Right kidney (tissue), 9 donors: ENCODE measurements at places on chromosomes 12 and 14.
A peak's percentile ranks its signal among the peaks of the same experiment; 100 is the strongest.

GRCh38 chr12:56256326-56256960 lies 1.7 kb downstream of the ANKRD52 start:
- DNase-seq = no peak

DNA sequence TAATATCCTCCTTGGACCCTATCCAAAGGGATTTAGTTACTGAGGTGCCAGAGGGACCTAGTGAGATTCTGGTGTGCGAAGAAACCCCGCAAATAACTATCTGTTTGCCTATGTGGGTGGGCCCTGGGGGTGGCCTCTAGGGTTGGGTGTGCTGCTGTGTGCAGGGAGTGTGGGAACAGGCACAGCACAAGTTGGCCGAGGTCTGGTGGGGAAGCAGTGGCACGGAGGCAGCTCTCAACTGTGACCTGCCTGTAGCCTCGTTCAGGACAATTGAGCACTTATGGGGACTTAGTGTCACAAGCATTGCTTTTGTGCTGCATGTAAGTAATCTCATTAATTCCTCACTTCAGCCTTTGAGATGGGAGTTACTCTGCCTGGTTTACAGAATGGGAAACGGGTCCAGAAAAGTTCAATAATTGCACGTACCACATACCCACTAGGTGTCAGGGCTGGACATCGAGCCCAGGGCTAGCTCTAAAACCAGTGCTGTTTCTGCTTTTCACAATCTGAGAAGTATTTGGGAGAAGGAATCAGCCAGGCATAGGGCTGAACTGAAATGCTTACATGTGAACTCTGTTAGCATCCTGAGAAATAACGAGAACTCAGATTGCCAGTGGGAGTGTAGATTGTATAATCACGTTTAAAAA lies 58.8 kb downstream of the TECPR2 start:
- peak; percentile 23 for DNase-seq

- DNase-seq = no peak
Observed at GRCh38 chr12:94732367-94732990, 82.1 kb upstream of the TMCC3 start.

DNA sequence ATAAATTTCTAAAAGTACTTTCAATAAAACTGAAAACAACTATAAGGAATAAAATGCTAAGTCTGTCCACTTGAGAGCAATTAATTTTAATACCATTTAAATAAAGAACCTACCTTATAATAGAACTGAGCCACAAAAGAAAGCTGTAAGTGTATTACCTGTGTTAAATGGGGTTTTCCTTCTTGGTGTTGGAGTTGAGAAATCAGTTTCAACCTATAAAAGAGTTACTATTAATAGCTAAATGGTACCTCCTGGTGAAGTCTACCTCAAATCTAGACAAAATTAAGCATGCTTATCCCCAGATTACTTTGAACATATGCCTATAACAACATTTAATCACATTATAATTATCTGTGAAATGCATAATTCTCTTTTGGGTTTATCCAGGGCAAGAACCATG lies 48.8 kb downstream of the MIS18BP1 start:
- DNase-seq = no peak

DNA sequence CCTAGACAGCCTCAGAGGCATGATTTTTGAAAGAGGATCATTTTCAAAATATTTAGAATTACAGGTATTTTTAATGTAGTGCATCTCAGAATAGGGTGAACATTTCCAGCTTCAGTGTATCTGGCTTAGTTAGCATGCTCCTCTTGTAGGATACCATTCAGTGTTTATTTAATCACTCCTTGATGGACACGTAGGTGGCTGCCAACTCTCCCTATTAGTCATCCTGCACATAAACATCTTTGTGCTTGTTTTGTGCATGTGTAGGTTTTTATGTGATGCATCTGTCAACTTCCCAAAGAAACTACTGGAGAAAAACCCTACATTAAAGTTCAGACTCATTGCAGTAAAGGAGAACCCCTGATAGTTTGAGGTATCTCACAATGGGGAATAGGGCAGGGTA lies 52.5 kb upstream of the RBM19 start:
- no peak for DNase-seq

DNA sequence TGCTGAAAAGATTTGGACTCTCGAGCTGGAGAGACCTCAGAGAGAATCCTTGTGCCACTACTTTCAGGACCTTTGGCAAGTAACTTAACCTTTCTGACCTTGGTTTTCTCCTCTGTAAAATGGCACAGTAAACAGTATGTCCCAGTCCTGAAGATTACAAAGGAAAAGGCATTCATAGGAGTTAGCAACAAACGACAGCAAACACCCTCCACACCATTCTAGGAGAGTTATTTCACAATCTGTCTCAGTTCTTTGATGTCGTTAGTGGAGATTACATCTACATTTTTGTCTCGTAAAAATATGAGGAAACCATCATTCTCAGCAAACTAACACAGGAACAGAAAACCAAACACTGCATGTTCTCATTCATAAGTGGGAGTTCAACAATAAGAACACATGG lies 205.7 kb downstream of the ITPR2 start:
- DNase-seq = no peak

DNA sequence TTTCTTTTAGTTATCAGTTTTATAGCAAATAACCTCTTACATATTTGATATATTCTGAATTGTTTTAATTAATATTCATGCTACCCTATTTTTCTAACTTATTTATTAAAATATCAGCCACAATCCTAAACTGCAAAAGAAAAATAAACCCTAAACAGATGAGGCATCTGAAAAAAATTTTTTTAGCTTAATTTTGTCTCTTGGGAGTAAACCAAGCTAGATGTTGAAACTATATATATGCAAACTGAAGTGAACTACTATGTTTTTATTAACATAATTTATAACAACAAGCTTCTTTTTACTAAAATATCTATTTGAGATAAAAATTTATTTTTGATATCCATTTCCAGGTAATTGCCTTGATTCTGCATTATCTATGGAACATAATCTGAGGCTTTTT lies 87.6 kb downstream of the PTPRQ start:
- DNase-seq = no peak

DNA sequence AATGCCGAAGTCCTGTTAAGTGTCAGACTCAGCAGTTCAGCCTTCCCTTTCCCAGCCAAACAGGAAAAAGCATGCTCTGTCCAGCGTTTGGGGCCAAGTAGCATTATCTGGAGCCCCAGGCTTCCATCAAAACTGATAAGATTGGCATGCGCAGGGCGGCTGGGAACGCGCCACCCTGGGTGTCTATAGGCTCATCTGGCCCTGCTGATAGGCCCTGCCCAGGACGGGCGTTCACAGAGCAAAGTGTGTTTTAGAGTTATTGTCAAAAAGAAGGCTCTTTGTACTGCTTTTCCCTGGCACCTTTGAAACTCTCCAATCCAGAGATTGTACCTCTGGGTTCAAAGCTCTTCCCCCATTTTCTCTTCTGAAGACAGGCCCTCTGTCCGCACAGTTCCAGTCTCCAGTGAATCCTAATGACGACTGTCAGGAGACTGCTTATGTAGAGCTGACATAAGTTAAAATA lies at the start of gene ART4:
Gene ART4 (minus strand): TSS at position 102 of the 463 bp plus-strand sequence. CDS start 413 bp downstream, outside the sequence.
- no peak for DNase-seq

DNA sequence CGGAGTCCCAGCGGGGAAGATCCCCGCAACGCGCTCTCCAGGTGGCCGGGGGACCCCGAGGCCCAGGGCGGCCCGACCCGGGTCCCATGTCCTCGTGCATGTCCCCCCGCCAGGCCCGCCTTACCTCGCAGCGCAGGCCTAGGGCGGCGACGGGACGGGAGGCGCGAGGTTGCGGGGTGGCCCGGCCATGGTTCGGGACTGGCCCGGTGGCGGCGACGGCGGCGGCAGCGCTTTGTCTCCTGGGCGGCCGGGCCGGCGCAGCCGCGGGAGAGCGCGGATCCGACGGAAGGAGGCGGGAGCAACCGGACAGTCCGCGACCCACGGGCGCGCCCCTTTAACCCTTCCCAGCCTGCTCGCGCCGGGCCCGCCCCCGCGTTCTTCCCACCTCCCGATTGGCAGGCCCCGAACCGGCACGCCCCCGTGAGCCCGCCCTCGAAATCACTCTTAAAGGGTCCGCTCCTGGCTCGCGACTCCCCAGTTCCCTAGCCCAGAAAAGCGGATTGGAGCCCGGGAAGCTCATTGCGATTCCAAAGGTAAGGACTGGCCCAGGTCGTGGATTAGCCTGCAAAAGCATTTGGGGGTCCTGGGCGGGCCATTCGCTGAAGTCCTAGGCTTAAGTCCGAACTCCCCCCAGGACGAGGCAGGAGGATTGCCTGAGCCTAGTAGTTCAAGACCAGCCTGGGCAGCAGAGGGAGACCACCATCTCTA lies at the start of gene PHETA1:
Gene PHETA1 (minus strand): TSS at position 308 of the 708 bp plus-strand sequence. CDS start 5,668 bp downstream, outside the sequence.
- DNase-seq = peak; percentile 89

DNA sequence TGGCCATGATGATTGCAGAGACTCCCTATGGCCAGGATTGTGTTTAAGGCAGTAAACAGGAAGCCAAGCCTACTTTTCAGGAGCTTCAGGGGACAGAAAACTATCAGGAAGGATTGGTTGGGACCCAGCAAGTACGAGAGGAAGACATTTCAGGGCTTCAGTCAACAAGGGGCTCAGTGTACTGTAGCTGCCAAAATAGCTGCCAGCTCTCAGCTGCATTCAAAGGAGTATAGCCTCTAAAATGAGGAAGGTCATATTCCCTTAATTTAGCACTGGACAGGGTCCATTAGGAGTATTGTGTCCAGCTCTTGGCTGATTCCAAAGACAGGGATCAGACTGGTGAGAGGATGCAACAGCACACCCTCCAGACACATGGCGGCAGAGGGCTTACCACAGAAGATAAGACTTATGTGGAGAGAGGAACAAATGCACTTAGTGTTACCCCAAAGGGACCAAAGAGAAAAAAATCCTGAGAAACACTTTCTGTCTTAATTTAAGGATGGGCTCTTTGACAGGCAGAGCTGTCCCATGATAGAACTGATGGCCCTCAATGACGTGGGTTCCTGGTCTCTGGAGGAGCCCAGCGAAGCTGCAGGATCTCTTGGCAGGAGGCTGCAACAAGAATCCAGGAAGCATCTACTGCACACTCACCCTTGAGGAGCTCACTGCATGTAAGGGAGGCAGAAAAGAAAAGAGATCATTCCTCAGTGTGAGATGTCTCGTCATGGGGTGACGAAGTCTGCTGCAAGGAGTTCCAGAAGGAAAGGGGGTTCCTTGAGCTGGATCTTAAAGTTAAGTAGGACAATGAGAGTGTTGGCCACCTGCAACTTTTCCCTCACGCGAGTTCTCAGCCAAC lies 14.8 kb downstream of the BDKRB1 start:
- DNase-seq = no peak

- DNase-seq = no peak
Observed at GRCh38 chr12:9361879-9362326, 153.7 kb upstream of the PZP start.

DNA sequence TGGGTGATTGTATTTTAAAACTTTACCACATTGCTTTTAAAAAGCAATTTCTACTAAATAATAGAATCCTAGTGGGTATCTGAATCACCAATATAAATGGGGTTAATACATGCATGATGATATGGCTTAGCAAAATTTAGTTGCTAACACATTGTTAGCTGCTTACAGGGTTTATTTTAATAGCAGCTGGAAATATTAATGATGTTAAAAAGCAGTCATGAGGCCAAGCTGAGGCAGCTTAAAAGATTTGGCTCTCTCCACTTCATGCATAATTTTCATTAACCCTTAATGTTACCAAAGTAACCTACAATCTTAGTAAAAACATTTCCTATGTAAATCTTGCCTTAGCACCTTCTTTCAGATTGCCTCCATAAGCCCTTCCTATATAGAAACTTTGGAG lies 49.2 kb upstream of the CNOT2 start:
- no peak for DNase-seq

DNA sequence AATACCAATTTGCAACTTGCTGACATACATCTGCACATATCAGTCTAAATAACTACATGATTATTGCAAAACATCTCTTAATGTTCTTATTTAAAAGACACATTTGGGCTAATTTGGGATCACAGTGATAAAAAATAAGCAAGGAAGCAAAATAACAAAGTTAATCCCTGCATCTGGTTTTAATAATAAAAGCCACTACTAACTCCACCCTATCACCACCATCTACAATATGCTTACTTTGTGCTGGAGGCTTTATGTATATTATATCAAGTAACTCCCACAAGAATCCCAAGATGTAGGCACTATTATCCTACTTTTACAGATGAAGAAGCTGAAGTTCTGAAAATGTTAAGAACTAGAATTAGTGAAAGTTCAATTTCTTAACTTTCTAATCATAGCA lies 45.7 kb downstream of the TAOK3 start:
- no peak for DNase-seq

DNA sequence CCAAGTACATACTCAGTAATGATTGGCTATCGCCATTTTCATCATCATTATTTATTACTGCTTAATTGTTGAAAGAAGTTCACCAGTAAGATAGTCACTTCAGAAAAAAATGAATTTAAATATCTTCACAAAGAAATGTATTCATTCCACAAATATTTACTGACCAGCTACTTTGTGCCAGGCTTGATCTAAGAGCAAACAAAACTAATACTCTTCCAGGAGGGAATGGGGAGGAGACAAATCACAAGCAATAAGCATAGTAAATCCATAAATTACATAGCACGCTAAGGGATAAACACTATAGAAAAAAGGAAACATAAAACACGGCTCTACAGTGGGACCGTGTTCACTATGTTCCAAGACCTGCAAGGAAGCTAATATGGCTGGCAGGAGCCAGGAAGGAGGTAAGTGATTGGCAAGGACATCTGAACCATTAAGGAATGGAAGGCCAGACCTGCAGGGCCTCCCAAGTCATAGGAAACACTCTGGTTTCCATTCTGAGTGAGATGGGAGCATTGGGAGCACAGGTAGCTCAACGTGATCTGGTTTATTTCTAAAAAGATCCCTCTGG lies 27.5 kb downstream of the ITPR2 start:
- DNase-seq = no peak

- DNase-seq = no peak
Observed at GRCh38 chr14:61279082-61279481, 2.1 kb downstream of the TMEM30B start.

DNA sequence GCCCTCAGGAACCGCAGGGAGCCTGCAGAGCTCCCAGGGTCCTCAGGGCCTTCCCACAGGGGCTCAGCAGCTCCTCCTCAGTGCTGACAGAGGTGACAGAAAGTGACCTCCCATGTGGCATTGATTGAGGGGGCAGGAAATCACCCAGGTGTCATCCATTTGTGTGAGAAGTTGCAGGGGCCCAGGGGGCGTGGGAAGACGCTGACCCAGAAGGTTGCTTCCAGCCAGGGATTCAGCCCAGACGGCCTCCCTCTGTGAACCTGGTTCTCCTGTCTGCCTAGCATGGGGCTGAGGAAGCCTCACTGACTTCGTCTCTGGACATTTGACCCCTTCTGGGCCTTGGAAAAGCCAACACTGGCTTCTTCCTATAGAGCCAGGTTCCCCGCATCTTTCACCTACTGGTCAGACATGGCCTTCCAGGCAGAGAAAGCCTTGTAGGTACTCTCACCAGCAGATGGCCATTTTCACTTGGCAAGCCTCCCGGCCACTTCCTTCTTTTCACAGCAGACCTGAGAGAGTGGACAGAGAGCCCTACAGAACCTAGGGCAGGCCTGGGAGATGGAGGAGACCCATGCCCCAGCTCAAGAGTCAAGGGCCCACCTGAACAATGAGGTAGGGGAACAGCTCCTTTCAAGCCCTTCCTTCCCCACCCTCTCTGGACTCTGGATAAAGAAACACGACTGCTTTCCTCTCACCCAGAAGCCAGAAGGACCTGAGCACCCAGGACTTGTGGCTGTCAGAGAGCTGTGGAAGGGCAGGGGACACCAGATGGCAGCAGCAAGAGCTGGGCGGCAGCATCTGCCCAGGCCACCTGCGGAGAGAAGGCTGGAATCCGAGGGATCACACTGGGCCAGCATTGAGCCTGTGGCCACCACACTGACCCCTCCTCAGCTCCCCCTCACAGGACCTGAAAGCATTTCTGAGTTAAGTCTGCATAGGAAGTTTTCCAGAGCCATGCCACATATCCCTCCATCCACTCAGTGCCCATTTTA lies 377.8 kb downstream of the DPF3 start:
- DNase-seq = no peak

- DNase-seq = no peak
Observed at GRCh38 chr14:35292770-35293561, 784 bp downstream of the PSMA6 start.
